ENCODE measurements at places on chromosomes 12 and 14.

GRCh38 chr14:44309331-44309730 is 197.8 kb downstream of the FSCB start:
- no peak for DNase-seq

- DNase-seq = no peak
Observed at GRCh38 chr12:14443531-14443930, 78.0 kb downstream of the ATF7IP start.

GRCh38 chr12:47066278-47067025 is 13.0 kb upstream of the PCED1B start:
- no peak for DNase-seq

DNA sequence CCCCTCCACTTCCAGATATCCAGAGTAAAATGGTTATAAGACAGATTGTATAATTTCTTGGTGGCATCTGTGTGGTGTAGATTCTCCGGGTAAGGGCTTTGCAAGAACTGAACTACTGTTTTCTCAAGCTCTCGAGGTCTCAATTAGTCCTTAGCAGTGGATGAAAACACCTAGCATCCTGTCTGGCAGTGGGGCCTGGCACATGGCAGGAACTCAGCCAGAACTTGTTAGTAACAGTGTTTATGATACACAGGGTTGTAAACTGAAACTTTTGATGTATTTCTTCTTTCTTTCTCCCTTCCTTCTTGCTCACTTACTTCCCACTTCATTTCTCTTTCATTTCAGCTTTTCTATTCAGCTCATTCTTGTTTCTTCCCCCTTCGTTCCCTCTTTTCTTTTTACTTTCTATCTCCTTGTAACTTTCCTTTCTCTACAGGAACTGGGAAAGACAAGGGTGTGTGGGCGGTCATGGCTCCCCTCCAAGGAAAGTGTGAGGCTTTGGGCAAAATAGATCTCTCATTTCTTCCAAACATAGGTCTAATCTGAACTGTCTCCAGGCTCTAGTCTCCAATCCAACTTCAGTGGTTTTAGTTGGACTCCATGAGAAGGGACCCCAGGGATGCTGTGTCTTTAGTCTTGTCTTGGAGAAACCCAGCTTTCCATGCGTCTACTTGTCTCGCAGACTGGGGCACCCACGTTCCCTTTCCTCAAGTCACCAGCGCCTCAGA is 159.7 kb downstream of the PAH start:
- no peak for DNase-seq

DNA sequence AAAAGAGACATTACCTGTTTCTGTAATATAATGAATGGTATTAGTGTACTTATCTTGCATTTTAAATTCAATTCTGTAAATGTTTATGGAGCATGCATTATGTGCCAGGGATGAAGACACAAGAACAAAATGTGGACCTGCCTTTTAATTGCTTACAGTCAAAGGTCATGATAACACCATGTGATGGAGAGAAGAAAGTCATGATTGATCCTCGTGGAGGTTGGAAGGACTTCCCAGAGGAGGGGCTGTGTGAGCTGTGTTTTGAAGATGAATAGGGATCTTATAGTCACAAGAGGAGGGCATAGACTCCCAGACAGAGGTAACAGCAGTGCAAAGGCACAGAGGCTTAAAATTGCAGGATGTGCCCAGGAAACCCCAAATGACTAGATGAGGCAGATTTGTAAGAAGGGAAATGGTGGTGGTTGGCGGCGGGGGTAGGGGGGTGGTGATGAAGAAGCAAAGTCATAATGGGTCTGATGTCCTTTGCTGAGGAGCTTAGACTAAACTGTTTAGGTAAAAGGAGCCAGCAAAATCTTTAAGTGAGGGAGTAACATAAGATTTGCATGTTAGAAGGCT is 151.5 kb downstream of the PRKCH start:
- peak; percentile 80 for DNase-seq

GRCh38 chr14:54902143-54902520 is 494 bp downstream of the GCH1 start:
- peak; percentile 87 for DNase-seq

DNA sequence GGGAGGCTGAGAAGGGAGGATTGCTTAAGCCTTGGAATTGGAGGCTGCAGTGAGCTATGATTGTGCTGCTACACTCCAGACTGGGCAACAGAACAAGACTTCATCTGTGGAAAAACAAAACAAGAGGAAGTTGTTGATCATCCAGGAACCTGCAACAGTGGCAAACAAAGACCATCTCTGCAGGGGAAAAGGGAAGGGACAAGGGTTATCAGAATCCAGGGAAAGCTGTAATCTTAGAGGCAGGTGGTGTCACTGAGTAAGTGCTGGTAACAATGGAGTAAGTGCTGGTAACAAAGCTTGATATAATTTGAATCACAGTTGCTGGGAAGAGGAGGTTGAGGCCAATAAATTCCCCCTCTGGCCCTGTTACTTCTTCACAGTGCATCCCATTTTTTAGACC is 27.5 kb upstream of the DCN start:
- DNase-seq = no peak
